RCC 7860 (cell line): ENCODE measurements at places on chromosomes 1 and 21.
A peak's percentile ranks its signal among the peaks of the same experiment; 100 is the strongest.

DNA sequence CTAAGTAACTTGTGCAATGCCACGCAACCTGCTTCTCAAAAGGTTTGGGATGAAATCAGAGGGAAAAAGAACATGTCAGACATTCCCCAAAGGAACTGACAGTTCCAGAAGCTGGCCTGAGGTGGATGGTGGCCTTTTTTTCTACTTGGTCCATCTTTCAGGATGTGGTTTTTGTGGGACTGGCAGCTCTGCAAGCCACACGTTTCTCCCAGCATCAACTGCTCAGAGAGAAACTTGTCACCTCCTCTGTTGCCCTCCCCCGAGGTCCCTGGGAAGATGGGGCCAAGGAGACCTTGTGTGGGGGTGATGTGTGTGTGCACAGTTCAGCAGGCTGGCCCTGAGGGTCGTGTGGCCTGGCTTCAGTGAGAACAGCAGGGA lies 2.5 kb upstream of the DHRS3 start:
- peak; percentile 48 for DNase-seq

DNA sequence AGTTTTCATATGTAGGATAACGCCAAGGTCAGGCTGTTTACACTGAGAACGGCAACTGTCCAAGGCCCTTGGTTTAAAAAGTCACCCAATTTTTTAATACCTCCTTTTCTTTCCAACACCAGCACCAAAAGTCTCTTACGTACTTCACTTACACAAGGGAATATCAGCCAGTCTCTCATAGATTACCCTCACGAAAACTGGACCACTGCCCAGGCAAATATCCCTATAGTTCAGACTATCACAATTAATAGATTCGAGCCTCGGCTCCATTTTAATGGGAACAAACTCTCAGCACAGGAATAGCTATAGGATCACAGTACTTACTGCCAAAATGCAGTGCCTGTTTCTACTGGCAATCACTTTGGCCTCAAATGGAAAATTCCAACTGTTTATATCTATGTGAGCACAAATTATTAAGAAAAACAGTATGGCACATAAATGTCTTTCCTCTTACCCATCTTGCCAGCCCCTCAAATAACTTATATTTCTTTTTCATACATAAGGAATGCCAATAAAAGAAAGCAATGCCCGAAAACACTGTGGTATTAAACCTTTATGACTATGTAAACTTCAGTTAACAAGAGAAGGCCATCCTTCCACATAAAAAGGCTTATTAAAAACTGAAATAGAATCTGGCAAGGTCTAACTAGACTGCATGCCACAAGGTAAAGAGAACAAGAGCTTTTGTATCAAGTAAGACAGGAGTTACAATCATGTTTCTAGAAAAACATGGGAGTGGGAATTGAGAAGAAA lies 97.8 kb downstream of the SLC45A1 start:
- DNase-seq, result no peak

GRCh38 chr1:241352401-241352800 lies 4.6 kb downstream of the RGS7 start:
- no peak for DNase-seq

- peak; percentile 84 for DNase-seq
Observed at GRCh38 chr1:8373581-8374241, 55.8 kb downstream of the SLC45A1 start.

- DNase-seq, result no peak
Observed at GRCh38 chr1:83741348-83741747, 257.6 kb downstream of the TTLL7 start.

DNA sequence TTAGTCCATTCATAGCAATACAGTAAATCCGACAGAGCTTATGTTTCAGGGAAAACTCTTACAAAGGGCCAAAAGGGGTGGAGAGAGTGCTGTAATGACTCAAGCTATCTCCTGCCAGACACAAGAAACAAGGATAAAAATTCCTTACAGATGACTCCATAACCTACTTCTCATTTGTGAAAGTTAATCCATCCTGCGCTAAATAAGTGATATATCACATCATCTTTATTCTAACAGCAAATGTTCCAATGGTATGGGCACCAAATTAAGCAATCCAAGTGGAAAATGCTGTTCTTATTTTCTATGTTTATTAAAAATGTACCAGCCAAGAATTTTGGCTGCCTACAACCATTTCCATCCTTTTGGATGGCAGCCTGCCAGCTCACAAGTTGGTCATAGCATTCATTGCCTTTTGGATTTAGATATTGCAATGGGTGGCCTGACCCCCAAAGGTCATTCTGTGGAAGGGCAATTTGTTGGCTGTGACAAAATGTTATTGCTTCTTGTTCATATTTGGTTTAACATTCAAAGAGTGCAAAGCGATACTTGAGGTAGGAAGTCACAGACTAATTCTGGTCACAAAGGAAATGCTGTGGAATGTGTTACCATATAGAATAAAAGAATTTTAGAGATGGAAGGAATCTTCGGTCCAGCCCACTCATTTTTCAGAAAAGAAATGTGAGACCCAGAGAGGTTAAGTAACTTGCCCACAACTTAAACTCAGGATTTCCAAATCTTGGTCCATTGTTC lies 2.8 kb upstream of the ENAH start:
- peak; percentile 98 for DNase-seq

DNA sequence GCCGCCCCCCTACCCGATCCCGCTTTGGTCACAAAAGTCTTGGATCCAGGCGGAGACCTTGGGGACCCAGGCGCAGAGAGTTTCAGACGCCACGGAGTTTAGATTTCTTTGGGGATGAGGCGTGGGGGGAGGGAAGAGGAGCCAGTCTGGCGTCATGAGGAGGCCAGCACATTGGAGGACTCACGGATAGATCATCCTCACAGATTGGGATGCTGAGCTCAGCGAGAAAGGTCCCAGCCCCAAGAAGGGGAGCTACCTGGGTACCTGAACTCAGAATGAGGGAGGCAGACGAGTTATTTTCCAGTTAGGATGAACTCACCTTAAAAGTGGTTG lies 393 bp downstream of the ELAPOR1 start:
- DNase-seq, result no peak

DNA sequence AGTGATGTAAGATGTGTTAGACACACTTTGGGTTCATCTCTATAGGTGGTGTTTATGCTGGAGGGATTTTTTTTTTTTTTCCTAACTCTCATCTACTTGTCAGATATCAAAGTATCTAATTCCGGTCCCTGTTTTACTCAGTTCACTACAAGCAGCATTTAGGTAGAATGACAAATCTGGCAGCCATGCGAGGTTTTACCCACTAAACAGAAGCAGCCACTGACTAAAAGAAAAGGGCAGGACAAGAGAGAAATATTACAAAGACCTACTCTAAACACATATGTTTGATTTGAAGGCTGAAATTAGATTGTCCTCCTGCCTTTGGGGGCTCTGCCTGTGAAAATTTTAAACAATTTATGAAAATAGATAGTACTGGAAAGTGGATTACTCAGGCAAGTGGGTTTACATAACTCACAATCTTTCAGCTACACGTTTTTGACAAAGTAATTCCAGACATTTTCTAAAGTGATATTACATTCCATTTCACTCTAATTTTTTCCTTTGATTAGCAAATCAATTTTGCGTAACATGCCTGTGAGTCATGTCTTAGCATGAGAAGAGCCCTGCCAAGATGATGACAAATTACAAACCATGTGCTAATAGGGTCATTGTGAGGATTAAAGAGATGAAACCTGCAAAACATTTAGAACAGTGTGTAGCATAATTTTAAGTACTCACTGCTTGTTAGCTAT lies 172.6 kb downstream of the PLA2G4A start:
- no peak for DNase-seq

- DNase-seq, result no peak
Observed at GRCh38 chr1:114956570-114956969, 73.1 kb upstream of the TSHB start.

- DNase-seq, result no peak
Observed at GRCh38 chr1:52153010-52153409, 11.1 kb downstream of the ZFYVE9 start.

DNA sequence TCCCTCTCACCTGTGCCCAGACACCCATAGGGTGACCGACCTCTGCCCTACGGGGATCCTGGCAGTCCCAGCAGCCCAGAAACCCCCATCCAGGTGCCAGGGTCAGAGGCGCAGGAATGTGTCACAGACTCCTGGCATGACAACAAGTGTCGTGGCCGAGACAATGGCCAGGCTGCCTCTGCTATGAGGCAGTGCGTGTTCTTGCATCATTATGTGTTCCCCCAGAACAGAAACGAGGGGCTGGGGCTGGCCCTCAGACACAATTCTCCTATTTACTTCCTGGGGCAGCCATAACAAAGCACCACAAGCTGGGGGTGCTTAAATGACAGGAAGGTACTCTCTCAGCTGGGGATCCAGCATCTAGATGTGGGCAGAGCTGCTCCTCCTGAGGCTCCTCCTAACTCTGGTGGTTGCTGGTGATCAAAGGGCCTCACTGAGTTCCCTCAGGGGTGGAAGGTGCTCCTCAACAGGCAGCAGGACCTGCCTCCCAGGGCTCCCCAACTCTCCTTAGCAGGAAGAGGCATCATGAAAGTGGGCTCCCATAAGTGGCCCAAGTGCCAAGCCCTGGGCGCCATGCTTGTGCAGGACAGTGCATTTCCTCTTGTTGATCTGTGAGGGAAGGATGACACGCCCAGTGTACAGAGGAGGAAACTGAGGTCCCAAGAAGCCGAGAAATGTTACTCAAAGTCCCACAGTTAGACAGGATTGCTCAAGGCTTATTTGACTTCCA lies 24.2 kb upstream of the BACE2 start:
- no peak for DNase-seq

GRCh38 chr1:245512980-245513578 lies 358.3 kb downstream of the KIF26B start:
- no peak for DNase-seq

DNA sequence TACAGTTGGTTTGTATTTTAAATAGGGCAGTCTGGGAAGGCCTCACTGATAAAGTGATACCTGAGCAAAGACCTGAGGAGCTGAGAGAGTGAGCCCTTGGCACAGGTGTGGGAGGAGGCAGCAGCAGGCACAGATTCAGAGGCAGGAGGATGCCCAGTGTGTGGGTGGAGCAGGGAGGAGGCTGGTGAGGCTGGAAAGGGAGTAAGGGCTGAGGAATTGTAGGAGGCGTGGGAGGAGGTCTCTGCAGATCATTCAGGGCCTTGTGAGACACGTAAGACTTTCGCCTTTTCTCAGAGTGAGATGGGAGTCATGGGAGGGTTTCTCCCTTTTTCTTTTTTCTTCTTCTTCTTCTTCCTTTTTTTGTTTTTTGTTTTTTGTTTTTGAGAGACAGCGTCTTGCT lies 58.0 kb downstream of the RGL1 start:
- DNase-seq, result no peak
